Activated naive CD8-positive, alpha-beta T cell treated with anti-CD3 and anti-CD28 coated beads, Interleukin-2, amount 10 ng/mL, durations not matched to agents 7 days and 5 days (primary cell): ENCODE measurements at places on chromosomes 6 and 20.

DNA sequence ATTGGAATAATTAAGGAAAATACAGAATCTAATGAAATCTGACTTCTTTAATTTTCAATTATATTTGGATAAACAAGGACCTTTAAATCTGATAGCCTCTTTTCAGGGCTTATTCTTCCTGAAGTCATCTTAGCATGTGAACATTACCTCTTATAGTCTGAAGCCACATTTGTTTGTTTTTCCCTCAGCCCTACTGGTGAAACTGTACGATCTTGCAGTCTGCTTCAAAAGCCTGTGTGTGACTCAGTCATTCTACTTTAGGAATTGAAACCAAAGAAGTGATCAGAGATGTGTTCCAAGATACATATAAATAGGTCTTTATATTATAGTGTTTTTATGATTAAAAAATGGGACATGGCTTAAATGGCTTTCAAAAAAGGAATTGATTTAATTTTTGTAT, 67.5 kb downstream of the MACROD2 start:
- DNase-seq: no peak

GRCh38 chr20:19867074-19867473, 109.0 kb downstream of the RIN2 start:
- no peak for DNase-seq

DNA sequence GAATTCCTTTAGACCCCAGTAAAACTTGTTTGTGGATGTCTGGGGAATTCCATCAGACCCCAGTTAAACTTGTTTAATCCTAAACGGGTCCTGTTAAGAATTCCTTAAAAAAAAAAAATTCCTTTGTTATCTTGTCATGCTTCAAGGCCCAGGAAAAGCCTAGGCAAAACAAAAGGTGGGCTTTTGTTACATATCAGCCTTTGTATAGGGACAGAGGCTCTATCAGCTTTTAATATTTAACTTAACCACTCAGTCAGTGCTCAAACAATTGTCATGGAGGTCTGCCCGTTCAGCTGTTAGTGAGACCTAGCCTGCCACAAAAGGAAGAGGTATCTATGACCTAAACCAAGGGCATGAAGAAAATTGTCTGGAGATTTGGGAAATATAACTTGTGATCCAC, 53.1 kb downstream of the SLC22A1 start:
- no peak for DNase-seq

DNA sequence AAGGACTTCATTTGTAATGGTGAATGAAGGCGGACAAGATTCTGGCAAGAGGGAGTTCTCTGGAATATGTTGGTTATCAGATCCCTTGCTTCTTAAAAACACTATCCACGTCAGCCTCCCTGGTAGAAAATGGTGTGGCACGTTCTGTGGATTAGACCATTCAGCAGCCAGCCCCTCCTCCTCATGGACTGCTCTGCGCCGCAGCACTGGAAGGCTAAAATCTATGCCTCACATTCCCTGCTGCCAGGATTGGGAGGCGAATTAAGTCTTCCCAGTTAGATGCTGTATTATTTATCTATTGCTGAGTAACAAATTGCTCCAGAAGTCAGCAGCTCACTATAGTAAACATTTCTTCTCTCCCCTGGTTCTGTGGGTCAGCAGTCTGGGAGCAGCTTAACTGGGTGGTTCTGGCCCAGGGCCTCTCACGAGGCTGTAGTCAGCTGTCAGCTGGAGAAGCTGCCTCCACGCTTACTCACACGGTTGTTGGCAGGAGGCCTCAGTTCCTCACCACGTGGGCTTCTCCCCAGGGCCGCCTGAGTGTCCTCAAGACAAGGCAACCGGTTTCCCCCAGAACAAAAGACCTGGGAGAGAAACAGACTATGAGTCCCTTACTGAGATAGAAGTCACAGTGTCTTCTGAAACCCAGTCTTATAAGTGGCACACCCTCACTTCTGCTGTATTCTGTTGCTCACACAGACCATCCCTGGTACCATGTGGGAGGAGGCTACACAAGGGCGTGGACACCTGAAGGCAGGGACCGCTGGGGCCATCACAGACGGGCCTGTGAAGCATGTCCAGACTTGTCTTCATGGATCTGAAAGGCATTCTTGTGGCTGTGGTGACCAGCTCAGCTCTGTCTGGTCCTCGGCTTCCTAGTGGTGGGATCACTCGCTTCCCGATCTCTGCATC, 101.0 kb downstream of the NRN1 start:
- DNase-seq: no peak

DNA sequence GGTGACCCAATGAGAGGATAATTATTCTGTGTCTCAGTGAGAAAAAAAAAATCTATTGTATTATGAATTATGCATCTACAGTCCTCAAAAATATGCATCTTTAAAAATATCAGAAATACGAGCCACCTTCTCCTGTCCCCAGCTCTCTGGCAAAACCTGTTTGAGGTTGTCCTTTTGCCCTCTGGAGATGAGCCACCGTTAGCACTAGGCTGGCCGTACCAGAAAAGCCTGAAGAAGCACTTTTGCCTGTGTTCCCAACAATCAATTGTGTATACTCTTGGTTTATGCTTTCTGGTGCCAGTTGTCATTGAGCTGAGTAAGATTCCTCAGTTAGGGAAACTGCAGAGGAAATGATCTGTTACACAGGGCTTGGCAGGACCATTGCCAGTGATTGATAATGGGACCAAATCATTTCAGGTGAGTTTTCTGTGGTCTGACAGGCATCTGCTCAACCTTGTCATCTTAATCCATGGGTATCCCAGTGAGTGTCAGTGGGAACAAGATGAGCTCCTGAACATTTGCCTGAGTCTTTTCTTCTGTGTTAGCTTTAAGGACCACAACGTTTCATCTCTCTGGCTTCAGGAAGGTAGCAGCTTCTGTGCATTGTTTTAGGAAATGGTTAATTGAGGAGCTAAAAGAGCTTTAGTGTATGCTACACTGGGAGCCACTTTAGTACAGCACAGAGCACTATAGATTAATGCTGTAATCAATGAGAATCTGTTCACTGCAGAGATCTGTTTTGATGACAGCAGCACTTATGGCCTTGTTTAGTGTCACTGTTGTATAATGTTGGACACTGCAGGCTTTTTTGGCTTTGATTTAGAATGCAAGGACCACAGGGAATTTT, 330.1 kb downstream of the RIMS1 start:
- DNase-seq: no peak

GRCh38 chr6:114267897-114268296, 74.9 kb downstream of the HS3ST5 start:
- DNase-seq: no peak

GRCh38 chr6:151294561-151295101, 54.9 kb downstream of the AKAP12 start:
- no peak for DNase-seq

GRCh38 chr6:12865671-12866181, 149.2 kb downstream of the PHACTR1 start:
- DNase-seq: no peak

DNA sequence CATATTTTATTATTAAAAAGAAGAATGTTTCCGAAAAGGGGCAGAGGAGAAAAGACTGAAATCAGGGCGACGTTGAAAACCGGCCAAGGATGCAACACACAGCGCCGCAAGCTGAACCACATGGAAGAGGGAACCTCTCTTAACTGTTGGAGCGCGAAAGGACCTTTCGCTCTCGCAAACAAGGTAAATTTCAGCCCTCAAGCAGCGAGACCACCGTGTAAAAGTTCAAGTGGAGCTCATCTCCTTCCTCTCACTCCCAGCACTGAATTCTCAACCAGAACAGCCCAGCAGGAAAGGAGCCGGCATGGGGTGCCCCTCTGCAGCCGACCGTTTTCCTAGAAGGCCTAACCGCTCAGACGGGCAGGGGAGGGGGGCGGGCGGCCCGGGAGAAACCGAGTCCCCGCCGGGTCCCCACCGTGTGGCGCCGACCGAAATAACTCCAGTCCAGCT, 621 bp downstream of the GPR63 start:
- no peak for DNase-seq

DNA sequence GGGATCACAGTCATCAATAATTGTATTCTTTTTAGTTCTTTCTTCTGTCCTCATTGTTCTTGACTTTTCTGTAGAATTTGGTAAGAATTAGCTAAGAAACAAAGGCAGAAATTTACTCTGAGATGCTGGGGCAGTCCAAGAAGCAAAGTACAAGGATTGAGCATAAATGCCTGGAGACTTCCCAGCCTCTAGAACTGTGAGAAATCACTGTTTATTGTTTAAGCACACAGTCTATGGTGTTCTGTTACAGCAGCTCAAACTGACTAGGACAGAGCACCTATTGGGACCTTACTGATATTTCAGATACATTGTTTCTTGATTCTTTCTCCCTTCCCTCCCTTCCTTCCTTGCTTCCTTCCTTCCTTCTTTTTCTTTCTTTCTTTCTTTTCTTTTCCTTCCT, 192.7 kb upstream of the SLC35B3 start:
- DNase-seq: no peak

DNA sequence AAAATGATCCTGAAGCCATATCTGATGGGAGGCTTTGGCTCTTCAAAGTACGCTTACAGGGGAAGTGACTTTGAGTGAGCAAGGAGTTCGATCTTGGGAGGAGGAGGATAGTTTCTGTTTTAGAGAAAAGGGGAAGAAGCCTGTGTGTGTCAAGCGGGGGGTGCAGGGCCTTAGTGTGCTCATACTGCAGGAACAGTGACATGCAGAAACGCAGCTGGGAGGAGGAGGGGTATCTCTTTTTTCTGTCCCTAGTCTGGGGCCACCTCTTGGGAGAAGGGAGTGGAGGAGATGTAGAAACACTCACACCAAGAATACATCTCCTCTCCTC, 19.8 kb downstream of the SIRPD start:
- DNase-seq: no peak

DNA sequence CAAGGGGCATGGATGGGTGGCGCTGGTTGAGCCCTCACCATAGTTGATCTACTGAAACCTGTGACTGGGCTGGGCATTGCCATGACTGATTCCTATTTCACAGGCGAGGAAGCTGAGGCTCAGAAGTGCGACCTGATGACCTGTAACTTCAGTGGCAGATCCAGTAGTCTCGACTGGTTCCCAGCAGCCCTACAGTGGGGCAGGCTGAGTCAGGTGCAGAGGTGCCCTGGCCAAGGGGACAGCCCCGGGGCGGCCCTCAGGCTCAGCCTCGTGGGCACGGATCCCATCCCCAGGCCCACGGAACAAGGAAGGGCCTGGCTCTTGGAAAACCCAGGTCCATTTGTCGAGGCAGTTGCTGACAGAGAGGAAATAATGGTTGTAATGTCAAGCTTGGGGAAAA, 283.0 kb downstream of the CDH4 start:
- DNase-seq: no peak

DNA sequence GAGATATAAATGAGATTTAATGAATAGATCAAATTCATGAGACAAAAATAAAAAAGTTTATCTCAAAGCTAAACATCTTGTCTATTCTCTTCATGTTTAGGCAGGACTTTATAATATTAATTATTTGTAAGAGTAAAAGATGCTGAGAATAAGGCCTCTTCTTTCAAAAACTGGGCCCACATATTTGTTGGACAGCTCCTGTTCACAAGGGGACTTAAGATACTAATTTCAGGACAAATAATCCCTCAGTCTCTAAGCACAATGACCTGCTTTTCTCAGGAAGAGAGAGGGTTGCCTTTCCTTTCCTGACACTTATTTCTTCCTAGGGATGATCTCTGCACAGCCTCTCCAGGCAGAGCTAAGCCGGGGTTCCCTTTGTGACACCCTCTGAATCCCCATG, 43.3 kb downstream of the NOX3 start:
- no peak for DNase-seq

GRCh38 chr20:14342918-14343317, 5.5 kb upstream of the FLRT3 start:
- no peak for DNase-seq

DNA sequence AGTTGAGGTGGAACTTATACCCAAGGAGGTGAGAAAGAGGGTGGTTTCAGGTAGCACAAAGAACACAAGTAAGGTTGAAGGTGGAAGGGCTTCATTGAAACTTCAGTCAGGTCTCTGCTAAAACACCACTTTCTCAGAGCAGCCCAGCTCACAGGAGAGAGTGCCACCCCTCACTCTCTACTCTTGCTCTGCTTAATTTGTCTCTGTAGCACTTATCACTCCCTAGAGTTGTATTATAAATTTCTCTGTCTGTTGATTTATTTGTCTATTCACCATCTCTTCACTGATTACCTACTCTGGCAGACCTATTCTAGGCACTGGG, 353.8 kb upstream of the CNR1 start:
- no peak for DNase-seq

- no peak for DNase-seq
Observed at GRCh38 chr6:43389730-43390295, 20.4 kb upstream of the ZNF318 start.

GRCh38 chr20:38970302-38970701, 8.2 kb downstream of the DHX35 start:
- DNase-seq: no peak

GRCh38 chr6:13339863-13340630, 11.7 kb upstream of the TBC1D7 start:
- DNase-seq: no peak

DNA sequence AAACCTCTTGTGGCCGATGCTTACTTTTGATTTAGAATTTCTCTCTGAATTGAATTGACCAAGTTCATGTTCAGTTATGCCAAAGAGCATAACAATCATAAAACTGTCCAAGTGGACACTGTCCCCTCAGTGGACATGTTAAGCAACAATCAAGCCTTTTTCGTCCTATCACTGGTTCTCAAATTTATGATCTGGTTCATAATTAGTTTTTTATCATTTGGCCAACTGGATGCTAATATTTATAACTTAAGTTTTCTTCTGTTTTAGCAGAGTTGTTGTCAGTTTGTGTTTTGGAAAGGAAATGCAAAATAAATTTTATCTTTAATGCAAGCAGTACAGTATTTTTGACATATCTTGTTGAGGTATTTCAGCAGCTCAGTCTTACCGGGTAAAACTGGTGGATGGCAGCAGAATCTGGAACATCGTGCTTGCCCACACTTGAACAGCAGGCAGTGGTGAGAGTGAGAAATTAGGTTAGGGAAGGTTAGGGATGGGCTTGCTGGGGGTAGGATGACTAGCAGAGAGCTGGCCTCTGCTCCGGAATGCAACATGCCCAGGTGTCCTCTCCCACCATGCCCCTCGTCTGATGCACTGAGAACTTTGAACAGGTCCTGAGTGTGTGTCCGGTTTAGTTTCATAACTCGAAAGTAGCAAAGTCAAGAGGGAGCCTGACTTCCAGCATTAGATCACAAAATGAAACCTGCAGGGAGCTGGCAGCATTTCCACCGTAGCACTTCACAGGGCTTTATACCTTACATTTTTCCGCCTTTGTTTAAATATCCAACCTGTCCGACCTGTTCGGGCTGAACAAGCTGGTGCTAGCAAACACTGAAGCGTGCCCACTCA, 93.1 kb downstream of the RREB1 start:
- no peak for DNase-seq

DNA sequence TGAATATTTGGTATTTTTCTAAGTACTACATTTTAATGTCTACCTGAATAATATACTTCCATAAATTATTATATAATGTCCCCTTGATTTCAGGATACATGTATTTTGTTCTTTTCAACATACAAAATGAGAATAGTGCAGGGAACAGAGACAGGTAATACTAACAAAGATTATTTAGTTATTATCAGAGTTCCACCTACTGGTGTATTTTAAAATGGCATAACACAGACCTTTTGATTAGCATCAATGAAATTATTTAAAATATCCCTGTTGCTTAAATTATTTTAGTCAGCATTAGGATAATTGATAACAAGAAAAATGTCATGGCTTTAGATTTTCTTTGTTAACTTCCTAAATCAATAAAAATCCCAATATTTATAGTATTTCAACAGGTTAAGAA, 184.0 kb downstream of the PRDM13 start:
- no peak for DNase-seq

GRCh38 chr6:26553635-26554446, 15.7 kb downstream of the HMGN4 start:
- peak; percentile 83 for DNase-seq
